Left renal cortex interstitium (tissue), 4 donors: ENCODE measurements at places on chromosomes 7 and 10. TPM values are rescaled to one million over a fixed set of nuclear protein-coding genes. Genes with fewer than 3 reads are reported as not detected.
A peak's percentile ranks its signal among the peaks of the same experiment; 100 is the strongest.

DNA sequence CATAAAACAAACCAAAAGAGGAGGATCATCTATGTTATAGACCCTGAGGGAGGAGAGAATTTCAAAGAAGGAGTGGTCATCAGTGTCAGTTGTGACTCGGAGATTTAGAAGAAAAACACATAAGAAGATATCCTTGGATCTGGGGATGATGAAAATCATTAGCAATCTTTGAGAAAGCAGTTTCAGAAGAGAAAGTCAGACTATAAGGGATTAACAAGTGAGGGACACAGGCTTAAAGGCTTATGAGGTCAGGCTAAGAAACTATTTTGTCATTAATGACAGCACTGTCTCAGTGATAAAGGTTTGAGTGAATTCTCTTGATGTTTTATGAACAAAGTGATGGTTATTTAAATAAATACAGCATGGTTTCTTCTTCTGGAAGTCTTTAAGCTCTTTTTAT is 6.1 kb upstream of the GPR85 start:
- DNase-seq: no peak

- DNase-seq: peak; percentile 55
Measured at GRCh38 chr10:49690698-49691356, 11.4 kb downstream of the C10orf53 start.

DNA sequence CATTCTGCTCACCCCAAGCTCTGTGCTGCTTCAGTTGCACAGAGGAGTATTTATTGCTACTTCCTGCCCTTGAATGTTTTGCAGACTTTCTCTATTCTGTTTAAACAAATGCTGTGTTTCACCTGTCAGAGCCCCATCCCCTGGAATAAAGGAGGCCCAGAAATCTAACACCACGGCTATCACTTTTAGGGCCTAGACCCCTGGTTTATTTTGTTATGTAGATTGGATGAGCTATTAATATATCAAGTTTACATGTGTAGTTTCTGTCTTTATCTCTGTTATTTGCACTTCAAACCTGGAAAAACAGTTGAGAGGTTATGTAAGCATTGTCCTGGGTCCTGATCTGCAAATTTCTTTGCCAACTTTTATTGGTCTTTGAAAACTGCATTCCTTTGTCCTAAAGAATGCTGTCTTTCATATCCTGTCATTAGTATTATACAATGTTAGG is 630.1 kb downstream of the PARD3 start:
- DNase-seq: no peak

DNA sequence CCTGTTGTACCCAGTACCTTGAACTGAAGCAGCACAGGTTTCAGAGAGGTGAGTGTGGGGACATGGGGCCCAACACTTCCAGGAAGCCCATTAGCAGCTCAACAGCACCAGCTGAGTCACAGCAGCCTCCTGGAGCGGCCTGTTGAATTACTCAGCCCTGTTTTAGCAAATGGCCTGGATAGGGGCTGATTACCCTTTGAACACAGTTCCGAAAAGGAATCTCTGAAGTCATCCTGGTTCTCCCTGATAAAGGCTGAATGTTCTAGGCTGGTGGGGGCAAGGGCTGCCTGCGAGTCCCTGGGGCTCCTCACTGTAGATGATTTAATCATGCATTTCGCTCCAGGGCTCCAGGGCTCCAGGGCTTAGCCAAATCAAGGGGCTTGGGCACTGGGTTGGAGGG is 287.5 kb downstream of the GRID1 start:
- DNase-seq: no peak

DNA sequence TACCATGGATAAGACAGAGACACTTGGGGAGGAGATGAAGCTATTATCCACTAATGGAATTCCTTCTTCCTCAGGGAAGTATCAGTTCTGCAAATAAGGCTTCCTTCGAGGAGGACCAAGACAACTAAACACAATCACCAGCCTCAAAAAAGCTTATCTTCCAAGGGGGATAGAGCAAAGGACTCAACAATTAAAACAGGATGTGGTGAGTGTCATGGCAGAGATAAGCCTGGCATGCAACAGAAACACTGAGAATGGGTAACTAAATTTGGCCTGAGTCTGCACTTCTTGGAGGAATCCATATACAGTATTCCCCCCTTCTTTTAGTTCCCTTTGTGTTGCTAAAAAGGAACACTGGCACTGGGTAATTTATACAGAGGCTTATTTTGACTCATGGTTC is 1285.2 kb downstream of the GATA3 start:
- DNase-seq: no peak

DNA sequence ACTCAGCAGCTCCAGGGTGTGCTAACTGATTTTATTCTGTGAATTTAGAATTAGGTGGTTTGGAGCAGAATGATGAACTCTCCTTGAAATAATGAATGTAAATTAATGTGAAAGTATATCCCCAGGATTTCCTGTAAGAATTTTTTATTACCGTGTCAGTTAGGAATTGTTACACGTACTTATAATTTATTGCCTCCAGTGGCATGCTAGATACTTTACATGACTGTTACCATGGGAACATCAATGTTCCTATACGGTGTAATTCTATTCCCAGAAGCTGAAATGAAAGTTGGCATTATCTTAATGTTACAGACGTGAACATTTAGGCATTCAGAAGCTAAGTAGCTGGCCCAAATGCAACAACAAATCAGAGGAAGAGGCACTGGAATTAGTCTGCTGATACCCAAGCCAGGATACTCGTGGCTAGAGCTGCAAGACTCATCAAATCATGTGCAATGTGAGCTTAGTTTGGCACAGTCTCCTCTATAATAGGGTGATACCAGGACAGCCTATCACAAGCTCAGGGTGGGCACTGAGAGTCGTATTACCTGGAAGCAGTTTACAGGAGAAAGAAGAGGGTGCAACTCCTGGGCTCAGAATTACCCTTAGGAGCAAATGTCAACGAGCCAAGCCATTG is 30.0 kb upstream of the PRKAR2B start:
- no peak for DNase-seq

- no peak for DNase-seq
Measured at GRCh38 chr10:126288547-126289493, 99.5 kb downstream of the ADAM12 start.

DNA sequence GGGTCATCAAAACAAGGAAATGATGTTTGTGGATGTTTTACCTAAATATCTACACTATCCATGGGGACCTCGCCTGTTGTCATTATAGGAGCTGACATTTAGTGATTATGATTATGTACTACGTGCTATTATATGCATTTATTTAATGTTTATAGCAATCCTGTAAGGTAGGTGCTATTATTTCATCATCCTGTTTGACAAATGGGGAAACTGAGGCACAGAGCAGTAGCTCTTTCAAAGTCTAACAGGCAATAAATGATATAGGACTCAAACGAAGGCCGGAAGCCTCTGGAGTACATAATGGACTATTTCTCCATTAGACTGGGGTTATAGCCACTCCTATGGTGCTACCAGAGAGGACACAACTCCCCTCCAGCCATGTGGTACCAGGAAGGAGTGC is 60.6 kb upstream of the KDM7A start:
- no peak for DNase-seq

DNA sequence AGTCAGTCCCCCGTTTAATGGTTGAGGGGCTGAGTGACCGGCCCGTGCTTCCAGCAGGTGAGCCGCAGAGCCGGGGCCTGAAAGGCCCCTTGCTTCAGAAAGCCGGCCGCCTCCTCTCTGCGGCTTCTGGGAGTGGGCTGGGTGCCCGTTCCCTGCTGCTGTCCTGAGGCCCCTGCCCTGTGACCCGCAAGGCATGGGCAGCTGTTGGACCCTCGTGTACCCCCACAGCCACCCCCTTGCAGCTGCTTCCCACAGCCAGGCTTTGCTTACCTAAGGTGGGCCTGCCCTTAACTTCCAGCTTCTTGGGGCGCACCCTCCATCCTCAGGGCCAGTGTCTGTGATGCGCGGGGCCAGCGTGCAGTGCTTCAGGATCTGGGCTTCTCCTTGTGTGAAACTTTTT is 26.6 kb downstream of the PFKFB3 start:
- DNase-seq: no peak

- DNase-seq: peak; percentile 43
Measured at GRCh38 chr10:3213758-3214515, 41.4 kb upstream of the PITRM1 start.

DNA sequence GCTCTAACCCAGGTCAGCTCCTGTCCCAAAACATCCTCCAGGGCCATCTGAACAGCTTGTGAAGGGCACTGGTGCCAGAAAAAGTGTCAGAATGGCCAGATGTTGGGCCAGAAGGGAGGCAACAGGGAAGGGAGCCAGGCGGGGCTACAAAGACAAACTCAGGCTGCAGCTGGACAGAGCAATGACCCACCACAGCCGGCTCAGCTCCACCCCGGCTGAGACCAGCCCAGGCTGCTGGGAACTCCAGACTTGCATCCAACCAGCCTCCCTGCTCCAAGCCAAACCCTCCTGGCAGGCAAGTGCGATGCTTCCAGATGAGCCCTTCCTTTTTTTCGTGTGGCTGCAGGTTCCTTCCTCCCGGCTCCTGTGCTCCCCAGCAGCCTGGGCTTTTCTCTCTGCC is 466.9 kb downstream of the PTPRN2 start:
- no peak for DNase-seq

GRCh38 chr10:121448766-121449421 is 149.3 kb downstream of the FGFR2 start:
- DNase-seq: no peak

- DNase-seq: no peak
Measured at GRCh38 chr10:51707392-51707791, 8.0 kb upstream of the CSTF2T start.

DNA sequence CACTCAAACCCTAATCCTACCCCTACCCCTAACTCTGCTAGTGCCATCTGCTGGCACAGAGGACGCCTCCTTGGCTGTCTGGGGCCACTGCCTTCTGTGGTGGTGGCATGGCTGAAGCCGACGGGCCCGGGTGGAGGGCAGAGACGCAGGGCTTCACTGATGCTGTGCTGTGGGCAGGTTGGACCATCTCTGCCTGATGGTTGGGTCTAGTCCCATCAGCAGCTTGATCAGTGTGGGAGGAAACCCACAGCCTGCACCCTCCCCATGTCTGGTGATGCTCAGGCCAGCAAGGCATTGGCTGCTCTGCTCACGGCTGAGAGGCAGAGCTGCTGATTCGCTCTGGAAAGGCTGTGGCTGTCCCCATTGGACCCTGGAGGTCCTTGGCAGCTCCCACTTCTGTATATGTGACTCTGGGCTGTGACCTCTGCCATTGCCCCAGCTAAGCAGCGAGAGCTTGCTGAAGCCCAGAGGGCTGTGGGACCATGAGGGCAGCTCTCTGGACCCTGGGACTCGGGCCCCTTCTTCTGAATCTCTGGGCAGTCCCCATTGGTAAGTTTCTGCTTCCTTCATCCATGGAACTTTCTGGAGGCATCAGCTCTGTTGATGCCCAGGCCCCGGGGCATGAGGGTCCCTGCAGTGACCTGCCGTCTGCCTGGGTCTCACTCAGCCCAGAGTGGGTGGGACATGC is at the start of gene SCART1:
Gene SCART1, plus strand, starts transcription at position 430 of the 688 bp plus-strand sequence. Its CDS starts 53 bp downstream, at position 483.
- no peak for DNase-seq

GRCh38 chr7:46292741-46293140 is 371.7 kb upstream of the IGFBP3 start:
- no peak for DNase-seq

GRCh38 chr7:50358041-50358705 is 53.7 kb downstream of the IKZF1 start:
- no peak for DNase-seq

DNA sequence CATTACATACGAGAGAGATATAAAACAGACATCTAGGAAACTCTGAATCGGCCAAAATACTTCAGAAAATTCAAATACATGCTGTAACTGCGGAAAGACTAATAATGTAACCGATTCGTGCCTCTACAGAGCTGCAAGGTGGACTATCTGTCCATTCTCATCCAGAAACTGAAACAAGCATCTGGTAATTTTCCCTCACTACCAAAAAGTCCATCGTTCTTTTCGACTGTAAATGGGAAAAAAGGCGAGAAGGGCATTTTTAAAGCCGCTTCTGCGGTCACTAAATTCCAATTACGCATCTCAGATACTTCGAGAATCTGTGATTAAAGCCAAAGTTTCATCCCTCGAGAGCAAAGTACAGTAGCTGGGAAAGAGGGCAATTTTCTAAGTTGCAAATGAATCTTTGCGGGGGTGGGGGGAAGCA is 1.3 kb downstream of the OGA start:
- no peak for DNase-seq

DNA sequence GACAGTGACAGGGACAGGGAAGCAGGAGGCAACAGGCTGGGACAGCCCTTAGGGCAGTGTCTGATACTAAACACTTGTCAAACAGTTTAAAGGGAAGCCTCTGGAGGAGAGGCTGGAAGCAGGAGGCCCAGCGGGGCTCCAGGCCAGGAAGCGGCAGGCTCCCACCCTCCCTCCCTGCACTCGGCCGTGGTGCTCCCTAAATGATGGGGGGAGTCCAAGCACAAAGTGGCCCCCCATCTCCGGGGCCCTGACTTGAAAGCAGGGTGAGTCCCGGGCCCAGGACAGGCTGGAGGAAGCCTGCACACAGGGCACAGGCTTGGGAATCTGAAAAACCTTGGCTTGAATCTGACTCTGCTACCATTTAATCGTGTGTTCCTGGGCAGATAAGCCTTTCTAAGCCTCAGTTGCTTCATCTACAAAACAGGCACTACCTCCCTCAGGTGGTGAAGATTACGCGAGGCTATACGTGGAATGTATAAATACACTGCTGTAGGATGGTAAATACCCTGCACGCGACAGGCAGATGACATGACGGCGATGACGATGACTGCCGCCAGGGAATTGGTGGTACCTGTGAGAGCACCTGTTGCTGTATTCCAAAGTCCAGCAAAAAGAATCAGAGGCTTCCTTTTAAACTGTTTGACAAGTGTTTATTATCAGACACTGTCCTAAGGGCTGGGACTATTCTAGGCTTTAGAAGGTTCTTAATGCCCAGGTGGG is 34.1 kb downstream of the GBX1 start:
- no peak for DNase-seq

GRCh38 chr10:63237396-63237795 is 104.3 kb downstream of the NRBF2 start:
- no peak for DNase-seq

GRCh38 chr7:11934796-11935195 is 102.8 kb upstream of the THSD7A start:
- DNase-seq: no peak

DNA sequence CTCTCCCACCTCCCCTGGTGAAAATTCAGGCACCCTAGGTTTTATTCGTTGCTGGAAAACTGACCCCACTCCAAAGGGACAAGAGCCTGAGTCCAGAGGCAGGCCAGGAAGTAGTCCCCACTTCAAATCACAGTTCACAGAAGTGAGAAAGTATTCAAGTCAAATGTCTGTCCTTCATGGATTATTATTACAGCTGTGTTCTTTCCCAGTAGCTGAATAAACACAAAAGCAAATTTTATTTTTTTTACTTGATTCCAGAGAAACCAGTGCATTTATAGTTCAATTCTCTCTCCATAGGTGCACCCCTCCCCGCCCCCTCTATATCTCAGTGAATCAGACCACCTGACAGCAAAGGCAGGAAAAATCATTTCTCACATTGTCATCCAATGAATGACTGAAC is 113.8 kb upstream of the COL1A2 start:
- no peak for DNase-seq

ADAMTS14 gene
- polyA plus RNA-seq: 0.96 TPM

EBLN1 gene
- polyA plus RNA-seq: not detected

ZNF804B gene
- polyA plus RNA-seq: 0.14 TPM

ICA1 gene
- 34.7 TPM for polyA plus RNA-seq

CTNNA3 gene
- polyA plus RNA-seq: 2.5 TPM

CALHM3 gene
- polyA plus RNA-seq: not detected

STEAP1B gene
- polyA plus RNA-seq: 1.9 TPM

VWDE gene
- 7.0 TPM for polyA plus RNA-seq
